ENCODE measurements at places on chromosomes 3 and 15.

DNA sequence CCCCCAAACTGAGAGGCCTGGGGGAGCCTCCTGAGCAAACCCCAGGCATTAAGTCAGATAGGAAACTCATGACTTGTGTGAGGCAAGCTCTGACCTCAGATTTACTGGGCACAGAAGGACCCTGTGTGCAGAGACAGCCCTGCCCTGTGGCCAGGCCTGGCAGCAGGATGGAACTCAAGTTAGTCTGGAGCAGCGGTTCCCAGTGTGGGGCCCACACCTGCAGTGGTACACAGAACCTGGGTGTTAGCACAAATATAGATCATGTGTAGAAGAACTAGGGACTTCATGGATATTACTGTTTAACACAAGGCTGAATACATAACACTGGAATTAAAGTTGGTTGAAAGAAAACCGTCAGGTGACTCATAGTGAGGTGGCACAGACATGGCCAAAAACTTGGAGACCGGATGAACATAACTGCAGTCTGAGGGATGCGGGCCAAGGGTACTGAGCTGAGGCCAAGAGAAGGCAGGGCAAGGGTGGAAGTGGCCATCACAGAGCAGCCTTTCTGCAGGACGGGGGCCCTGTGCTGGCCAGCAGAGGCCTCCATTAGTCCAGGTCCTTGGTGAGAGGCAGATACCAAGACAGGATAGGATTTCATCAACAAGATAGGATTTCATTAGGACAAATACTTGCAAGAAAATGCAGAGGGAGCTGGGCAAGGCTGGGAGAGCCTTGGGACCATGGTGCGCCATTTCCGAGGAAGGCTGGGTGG is 40.9 kb downstream of the IRAK2 start:
- DNase-seq = no peak

DNA sequence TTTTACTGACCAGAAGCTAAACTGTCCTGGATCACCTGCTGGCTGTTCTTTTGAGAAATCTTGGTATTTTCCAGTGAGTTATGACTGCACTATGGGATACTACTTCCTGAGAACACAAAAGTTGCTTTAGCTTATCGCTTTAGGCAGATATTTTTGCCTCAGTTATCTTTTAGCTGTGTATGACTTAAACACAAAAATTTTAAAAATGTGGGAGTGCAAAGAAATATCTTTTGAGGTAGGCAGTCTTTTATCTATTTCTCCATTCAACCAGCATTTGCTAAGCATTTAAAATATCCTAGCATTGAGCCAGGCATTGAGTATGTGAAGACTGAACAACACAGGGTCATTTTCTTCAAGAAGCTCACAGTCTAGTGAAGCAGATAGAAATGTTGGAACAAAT is 981.9 kb downstream of the FHIT start:
- DNase-seq = no peak

GRCh38 chr3:95731753-95732152 is 1082.6 kb upstream of the EPHA6 start:
- no peak for DNase-seq

- DNase-seq = no peak
Observed at GRCh38 chr3:191417457-191417729, 43.6 kb upstream of the PYDC2 start.

GRCh38 chr3:31462050-31462569 is 70.6 kb upstream of the STT3B start:
- DNase-seq = no peak

- DNase-seq = no peak
Observed at GRCh38 chr15:98442379-98442833, 205.9 kb upstream of the IGF1R start.

GRCh38 chr15:41493902-41494189 is 172 bp downstream of the ITPKA start:
- no peak for DNase-seq

GRCh38 chr15:100592898-100593297 is 9.1 kb downstream of the LINS1 start:
- DNase-seq = no peak

GRCh38 chr15:88717382-88718031 is 78.7 kb downstream of the ISG20 start:
- no peak for DNase-seq

Measured in activated naive CD4-positive, alpha-beta T cell (primary cell).